Pulmonary artery endothelial cell (primary cell): ENCODE measurements at places on chromosomes 7 and 10.

DNA sequence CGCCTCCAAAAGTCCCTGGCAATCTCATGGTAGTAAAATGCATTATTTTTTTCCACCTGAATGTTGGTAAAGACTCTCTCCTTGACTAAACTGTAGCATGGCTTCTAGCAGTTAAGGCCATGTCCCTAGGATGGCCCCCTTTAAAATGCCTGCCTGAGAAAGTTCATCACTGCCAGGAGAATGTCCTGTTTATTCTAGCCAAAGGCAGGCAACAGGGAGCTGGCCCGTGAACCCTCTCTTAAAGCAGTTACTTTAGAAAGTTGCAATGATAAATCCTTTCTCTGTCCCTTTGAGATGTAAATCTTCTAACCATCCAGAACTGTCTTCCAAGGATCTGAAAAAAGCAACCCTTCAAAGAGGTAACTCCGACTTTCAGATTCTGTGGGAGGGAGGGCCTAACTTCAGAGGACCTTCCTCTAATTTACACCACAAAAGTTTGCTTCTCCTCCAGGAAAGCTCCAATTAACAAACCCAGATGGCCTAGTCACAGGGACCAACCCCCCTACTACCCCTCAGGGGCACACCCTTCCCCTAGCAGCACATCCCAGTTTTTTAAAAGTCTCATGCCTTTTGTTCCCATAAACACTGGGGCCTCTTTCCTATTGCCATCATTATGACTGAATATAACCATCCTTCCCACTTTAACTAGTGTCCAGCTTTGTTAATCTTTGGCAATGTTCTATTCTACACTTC is 5.5 kb downstream of the DNTT start:
- DNase-seq, result no peak

DNA sequence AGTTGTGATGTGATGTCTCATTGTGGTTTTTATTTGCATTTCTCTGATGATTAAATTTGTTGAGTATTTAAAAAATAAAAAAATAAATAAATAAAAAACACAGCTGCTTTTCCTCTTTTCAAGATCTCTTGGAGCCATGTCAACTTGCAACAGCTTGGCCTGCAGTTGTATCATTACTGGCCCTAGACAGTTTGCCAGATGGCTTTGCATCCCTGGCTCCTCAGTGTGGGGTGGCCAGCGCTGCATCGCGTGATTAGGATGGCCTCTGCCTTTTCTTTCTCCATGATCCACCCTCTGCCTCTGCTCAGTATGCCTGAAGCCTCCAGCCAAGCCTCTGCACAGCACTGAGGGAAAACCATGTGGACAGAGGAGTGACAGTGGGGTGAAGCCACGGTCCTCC is 96.8 kb downstream of the PPP1R3C start:
- no peak for DNase-seq

GRCh38 chr10:100516847-100517246 is 2.8 kb downstream of the SEC31B start:
- DNase-seq, result no peak

DNA sequence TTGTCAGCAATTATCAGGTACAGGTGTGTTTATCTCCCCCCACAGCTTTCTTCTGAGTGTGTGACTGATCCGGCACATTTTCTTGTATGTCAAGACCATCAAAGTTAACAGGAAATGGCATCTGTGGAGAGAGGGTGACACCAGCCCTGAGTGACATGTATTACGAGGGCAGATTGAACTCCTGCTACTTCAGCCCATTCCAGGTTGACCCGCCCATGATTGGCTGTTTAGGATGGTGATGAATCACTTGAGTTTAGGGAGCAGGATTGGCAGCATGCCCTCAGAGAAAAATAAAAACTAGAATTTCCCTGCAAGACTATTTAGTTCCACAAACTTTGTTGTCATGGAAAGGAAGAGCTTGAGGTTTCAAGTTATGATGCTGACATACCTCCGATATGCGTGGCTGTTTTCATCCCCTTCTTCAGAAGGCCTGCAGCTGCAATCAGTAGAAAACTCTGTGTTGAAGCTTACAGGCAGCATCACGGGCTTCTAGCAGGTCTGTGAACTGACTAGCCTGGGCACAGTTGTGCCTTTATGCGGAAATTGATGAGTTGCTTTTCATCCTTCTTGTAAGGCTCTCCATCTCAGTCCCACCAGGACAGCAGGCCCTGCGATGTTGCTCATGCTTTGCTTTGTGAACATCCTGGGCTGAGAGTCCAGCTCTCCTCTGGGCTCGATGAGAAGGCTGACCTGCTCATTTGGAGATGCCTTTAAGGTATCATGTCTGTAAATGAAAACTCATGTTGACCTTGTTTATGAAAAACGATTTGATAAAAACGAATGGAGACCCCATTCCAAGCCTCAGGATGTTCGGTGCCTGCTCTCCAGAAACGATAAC is 8.0 kb upstream of the CELF2 start:
- no peak for DNase-seq

DNA sequence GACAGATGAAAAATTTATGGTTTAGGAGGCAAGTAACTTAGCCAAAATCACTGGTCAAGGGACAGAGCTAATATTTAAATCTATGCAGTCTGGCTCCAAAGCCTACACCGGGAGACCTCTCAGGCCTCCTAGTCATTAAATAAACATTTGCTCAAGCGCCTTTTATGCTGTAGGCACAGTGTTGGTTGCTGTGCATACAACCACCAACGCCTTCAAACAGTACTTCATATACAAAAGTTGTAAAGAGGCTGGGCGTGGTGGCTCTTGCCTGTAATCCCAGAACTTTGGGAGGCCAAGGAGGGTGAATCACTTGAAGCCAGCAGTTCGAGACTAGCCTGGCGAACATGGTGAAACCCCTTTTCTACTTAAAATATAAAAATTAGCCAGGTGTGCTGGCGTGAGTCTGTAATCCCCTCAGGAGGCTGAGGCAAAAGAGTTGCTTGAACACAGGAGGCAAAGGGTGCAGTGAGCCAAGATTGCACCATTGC is 159.8 kb downstream of the MAGI2 start:
- no peak for DNase-seq

DNA sequence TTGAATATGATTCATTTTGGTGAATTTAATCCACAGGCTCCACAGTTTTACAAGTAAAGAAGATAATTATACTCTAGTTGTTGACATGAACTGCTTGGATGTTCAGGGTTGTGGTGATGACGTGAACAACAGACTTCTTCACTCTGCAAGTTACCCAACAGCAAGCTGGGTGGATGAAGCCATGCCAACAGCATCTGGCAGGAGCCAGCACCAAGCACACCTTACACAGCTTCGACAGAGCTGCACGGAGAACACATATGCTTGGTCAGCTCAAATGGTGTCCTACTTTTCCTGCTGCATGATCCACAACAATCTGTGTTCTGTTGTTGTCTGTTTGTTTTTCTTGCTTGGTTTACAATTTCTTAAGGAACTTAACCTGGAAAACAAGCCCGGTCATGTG is 9.8 kb downstream of the NOD1 start:
- no peak for DNase-seq

DNA sequence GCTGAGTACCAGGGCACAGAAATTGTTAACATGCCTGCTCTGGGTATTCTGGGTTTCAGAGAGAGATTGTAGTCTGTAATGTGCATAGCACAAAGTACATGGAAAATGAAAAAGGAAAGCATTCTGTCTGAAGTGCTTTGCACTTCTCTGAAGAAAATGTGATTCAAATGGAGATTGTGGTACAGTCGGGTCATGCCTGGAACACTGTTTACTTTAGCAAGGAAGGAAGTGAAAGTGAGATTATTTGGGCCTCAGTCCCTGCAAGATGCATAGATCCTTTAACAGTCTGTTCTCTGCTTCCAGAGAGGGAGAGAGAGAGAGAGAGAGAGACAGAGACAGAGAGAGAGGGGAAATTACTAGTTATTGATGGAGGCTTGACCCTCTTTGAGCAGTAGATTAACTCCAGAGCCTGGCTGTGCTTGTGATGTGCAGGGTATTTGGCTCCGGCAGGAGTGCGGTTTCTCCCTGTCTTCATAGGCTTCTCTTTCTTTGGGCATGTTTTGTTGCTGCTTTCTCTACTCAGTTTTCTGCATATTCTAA is 5.4 kb downstream of the VWC2 start:
- DNase-seq, result no peak

GRCh38 chr7:70193514-70193913 is 595.2 kb downstream of the AUTS2 start:
- DNase-seq, result no peak

DNA sequence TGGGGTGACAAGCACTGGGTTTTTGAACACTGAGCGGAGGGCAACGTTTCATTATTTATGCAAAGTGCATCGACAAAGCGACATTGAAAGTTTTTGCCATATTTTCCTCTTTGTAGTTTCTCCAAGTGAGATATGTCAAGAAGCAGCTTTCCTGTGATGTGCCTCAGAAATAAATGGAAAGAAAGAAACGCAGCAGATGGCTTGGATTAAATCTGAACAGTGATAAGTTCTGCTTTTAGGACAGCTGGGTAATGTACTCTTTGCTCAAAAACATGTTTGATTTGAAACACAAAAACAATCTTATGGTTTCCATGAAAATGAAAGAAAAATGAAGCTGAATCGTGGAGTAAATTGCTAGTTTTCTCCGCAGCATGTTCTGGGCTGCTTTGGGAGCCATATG is 166.3 kb downstream of the PTPRN2 start:
- no peak for DNase-seq
